ENCODE measurements at places on chromosomes 3 and 15.

DNA sequence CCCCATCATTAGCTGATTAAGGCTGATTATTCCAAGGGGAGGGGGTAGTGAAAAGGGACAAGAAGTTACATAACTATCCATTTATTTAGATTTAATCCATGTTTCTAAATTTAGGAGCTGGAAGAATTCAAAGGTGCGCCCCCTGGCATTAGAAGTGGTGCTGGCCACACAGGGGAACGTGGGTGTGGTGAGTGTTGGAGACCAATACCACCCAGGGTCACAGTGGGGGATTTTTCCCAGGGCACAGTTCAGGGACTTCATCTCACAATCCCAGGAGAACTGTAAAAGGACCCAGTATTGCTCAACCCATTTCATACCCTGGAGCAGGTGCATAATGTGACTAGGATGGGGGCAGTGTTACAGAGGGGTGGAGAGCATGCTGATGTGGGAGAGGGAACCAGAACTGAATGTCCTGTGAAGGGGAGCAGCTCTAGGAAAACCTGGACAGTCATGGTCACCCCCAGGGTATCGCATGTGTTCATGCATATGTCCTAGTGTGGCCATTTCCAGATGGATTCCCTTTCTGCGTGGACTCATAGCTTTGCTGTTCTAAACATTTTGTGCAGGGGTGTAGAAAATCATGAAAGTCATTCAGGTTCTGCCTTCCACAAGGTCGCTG lies 110.3 kb downstream of the LSM3 start:
- DNase-seq, result no peak

- no peak for DNase-seq
Measured at GRCh38 chr3:190591080-190591479, 77.2 kb downstream of the IL1RAP start.

GRCh38 chr3:44198284-44199269 lies 43.1 kb upstream of the TOPAZ1 start:
- no peak for DNase-seq

GRCh38 chr3:106913966-106914365 lies 463.3 kb upstream of the CCDC54 start:
- DNase-seq, result no peak

- DNase-seq, result no peak
Measured at GRCh38 chr3:135781026-135781815, 184.3 kb upstream of the PPP2R3A start.

- no peak for DNase-seq
Measured at GRCh38 chr3:143885780-143886427, 37.6 kb upstream of the SLC9A9 start.

DNA sequence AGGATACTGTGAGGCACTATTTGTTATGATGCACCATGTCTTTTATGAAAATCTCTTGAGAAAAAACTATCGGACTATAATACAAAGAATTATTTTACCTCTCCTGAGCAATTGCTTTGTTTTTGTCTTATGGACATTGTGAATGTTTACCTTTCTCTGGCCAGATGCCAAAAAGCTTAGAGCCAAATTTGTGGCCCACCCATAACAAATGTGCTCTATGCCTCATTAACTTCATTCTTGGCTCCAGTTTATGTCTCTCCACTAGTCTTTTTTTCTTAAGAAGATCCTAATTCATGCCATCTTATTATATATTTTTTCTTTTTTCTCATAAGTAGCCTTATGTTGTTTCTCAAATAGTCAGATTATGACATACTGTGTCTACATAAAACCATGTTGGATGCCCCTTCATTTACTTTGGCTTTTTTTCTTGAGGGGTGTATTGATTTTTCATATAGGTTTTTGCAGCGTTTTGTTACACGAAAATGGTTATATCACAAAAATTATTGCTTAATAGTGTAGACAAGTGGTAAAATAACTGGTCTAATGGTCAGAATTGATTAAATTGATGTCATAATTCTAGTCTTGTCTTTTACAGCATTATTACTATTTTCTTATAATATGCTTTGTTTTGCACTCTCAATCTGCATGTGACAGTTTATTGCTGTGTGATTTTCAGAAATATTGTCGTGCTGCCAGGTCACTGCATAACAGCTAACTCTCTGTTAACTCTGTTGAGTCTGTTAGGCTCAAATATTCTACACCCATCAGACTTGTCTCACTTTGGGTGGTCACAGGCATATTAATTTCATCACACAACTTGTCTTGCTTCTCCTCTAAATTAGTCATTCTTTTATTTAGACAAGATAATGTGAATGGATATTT lies 18.2 kb downstream of the SENP8 start:
- DNase-seq, result no peak

DNA sequence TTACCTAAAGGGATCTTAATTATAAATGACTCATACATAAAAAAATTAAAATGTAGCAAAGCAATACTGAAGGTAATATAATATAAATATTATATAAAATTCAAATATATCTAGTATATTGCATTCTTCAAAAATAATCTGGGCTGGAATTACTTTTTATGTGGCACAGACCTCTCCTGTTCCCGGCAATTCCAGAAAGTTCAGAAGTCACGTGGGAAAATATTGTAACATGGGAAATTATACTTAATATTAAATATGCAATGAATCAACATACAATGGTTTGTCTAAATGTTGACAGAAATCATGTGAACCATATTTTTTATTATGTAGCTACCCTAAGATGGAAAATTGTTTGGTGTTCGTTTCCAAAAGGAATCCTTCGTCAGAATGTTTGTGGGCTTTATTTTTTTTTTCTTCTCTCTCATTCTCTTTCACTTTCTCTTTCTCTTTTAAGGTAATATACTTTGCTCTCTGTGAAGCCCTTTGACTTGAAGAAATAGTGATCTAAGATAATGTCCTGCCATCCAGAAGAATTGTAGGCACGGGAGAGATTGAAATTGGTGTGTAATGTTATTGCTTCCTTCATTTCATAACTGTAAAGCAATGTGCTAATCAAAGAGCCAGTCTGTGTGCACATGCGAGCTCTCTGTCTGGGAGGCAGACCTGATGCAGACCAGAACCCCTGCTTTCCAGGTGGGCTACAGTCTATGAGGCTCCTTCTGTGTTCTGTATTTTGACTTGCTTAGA lies 559.4 kb downstream of the NR2F2 start:
- DNase-seq, result no peak

GRCh38 chr3:121855555-121855954 lies 20.5 kb downstream of the EAF2 start:
- DNase-seq, result no peak

DNA sequence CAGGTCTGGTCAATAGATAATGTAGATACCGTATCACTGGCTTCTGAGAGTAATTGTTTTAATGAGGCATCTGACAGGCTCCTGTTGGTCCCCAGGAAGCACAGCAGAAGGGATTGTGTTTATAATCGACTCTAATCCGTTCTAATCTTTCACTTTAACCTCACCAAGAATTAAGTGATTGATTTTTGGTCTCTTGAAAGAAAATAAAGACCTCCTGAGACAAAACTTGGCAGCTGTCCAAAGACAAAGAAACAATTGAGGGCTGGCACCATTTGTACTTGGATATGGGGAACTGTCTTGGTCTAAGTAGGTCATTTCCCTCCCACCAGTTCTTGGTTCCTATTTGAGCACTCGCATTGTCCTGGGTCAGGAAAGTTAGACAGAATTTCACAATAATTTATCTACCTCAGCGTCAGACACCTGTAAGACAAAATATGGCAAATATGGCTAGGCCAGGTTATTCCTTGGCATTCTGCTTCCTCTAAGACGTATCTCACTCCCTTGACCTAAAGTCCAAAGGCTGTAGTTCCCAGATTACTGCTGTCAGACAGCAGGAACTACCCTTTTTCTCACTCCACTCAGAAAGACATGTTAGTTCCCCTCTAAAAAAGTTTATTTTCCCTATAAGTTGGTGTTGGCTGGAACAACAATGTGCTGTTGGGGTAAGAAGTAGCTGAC lies 22.7 kb upstream of the CD96 start:
- no peak for DNase-seq

- no peak for DNase-seq
Measured at GRCh38 chr15:83356501-83357399, 72.3 kb upstream of the BNC1 start.

GRCh38 chr15:101275018-101275417 lies 2.3 kb downstream of the SELENOS start:
- DNase-seq, result no peak

DNA sequence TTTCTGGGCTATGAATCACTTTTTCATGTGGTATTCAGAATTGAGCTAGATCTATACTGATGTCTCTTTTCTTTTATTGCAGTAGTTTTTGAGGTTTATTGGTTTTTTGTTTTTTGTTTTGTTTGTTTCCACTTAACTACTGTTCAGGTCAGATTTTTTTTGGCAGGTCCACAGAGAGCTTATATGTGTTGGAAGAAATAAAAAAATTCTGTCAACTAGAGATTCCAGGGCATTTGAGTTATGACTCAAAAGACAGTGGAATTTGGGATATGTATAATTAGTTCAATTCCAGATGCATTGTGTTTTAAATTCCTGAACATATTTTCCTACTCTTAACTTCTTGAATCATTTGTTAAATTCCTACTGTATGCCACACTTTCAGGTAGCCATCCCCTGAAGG lies 727.2 kb downstream of the SI start:
- no peak for DNase-seq

GRCh38 chr3:26623419-26624208 lies 1.0 kb downstream of the LRRC3B start:
- DNase-seq, result no peak

- no peak for DNase-seq
Measured at GRCh38 chr15:41487381-41487780, 6.3 kb upstream of the ITPKA start.

- no peak for DNase-seq
Measured at GRCh38 chr3:116445311-116445841, at the start of gene LSAMP. Gene LSAMP, minus strand, starts transcription at chr3:116445487.

- DNase-seq, result no peak
Measured at GRCh38 chr3:178392511-178392926, 143.7 kb upstream of the KCNMB2 start.

DNA sequence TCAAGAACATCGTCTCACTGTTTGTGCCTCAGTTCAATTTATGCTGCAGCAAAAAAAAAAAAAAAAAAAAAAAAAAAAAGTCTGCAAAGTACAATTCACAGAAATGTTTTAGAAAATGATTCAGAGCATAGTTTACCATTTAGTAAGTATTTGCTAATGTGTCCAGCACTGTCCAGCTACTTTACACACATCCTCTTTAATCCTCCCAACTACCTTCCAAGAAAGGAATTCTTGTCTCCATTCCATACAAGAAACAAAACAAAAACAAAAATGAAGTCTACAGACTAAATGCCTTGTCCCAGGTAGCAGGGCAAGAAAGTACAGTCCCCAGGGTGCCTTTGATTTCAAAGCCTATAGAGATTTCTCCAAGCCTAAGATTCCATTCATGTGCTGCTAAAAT lies 38.9 kb upstream of the SNTN start:
- DNase-seq, result no peak

DNA sequence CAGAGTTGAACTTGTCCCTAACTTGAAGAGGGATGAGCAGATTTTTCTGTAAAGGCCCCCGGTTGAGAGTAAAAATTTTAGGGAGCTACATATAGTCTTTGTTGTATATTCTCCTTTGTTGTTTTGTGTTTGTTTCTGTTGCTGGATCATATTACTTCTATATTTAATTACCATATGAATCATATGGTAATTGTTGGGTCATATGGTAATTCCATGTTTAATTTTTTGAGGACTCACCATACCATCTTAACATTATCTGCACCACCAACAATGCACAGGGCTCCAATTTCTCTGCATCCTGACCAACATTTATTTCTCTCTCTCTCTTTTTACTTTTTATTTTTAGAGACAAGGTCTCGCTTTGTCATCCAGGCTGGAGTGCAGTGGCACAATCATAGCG lies 7.4 kb upstream of the ZFYVE19 start:
- DNase-seq, result no peak

DNA sequence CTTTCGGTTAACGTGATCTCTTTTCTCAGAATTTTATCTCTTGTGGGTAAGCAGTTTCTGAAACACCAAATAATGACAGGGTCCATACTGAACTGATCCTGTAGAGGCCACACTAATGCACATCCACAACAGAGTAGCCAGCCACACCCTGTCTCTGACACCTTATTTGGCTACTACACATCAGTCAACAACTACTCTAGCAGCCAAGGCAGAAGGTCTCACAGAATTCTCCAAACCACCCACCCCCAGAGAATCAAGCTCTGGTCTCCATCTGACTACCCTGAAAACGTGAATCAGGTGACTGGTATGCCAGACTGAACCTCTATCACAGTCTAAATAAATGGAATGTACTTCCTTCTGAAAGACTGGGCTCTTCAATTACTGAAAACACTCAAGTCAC lies 38.0 kb downstream of the EDC3 start:
- DNase-seq, result no peak

DNA sequence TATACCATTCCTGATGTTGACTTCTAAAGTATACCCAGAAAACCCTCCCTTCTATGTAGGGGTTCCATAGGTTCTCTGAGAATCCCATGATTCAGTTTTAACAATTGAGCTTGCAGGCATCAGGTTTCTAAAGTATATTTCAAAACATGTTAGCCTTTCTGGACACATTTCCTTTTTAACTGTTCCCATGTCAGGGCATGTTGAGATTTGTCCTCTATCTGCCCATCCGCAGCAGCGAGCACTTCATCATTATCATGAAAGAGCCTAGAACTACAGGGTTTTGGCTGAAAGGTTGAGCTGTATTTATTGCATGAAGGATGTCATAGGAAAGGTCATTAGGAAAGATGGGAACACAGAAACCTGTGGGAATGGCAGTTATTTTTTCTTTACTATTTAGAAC lies 201.1 kb upstream of the BHLHE40 start:
- no peak for DNase-seq

DNA sequence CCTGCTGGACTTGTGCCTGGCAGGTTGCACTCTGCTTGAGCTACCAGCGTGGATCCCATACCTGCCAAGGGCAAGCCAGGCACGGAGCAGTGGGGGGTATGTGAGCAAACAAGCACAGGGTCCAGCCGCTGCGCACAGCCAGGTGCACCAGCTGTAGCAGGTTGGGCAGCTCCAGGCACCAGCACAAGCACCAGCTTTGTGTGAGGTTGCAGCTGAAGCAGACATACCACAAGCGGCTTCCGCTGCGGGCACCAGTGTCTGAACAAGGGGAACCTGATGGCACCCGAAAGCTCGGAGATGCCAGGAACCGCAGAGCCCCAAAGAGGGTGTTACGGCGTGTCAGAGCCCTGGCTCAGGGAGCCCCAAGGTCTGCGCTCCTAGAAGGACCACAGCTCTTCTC lies 472.7 kb upstream of the ARL6 start:
- DNase-seq, result no peak

- no peak for DNase-seq
Measured at GRCh38 chr3:127092776-127093175, 100.2 kb upstream of the PRR23E start.

- no peak for DNase-seq
Measured at GRCh38 chr3:141949972-141950371, 73.5 kb downstream of the ATP1B3 start.

All from cortex of kidney (tissue), 1 donor.